Stimulated activated memory B cell treated with anti-CD40 and anti-IgM and Interleukin-4, amounts not matched to agents 10 μg/mL and 1 μg/mL and 100 μg/mL, for 72 hours (primary cell): ENCODE measurements at places on chromosomes 3 and 15.

GRCh38 chr3:43874290-43874689 lies 183.6 kb downstream of the ABHD5 start:
- no peak for ATAC-seq

- no peak for ATAC-seq
Measured at GRCh38 chr3:106103383-106103782, 234.6 kb upstream of the CBLB start.

GRCh38 chr3:88960019-88960418 lies 147.4 kb upstream of the EPHA3 start:
- no peak for ATAC-seq

- ATAC-seq: no peak
Measured at GRCh38 chr15:91776104-91776503, 77.4 kb upstream of the SLCO3A1 start.

DNA sequence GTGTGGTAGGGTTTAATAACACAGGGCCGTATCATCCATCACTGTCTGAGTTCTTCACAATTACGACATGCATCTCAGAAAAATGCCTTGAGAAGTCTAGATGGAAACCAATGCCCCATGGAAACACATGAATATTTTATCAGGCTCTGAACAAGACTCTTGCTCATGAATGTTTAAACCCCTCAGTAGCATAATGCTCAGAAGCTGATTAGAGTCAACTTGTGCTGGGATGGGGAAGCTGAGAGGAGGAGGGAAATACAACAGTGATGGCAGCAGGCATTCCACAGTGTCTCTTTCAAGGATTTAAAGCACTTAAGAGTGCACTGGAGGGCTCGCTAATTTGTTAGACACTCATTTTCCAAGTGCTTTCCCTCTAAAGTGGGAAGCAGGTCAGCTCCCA lies 3.8 kb downstream of the GPR156 start:
- no peak for ATAC-seq

GRCh38 chr3:36729204-36730056 lies 34.9 kb downstream of the DCLK3 start:
- ATAC-seq: no peak

GRCh38 chr3:54999159-54999558 lies 71.3 kb upstream of the LRTM1 start:
- ATAC-seq: no peak

DNA sequence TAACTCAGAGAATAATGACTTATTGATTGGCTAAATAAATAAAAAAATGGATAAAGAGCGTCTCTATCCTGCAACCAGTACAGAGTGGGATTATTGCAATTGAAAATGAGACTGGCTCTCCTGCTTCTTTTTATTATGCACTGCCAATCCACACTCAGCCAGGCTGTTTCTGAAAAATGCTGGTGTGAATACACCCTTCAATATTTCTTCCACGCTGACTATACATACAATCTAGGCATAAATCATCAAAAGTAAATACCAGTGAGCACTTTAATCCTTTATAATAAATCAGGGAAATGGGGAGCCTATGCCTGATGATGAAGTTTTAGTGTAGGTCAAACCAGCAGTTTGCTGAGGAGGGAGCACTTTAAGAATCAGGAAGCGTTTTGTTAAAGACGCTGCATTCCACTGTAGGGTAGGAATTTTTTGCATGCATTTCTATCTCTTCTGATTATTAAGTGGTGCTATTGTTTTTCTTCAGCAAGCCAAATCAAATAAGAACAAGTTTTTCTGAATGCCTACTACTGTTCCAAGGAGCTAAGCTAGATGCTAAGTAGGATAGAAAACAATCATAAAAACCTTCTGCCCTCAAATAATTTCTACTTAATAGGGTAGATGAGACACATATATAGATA lies 781.5 kb downstream of the TBL1XR1 start:
- ATAC-seq: no peak

DNA sequence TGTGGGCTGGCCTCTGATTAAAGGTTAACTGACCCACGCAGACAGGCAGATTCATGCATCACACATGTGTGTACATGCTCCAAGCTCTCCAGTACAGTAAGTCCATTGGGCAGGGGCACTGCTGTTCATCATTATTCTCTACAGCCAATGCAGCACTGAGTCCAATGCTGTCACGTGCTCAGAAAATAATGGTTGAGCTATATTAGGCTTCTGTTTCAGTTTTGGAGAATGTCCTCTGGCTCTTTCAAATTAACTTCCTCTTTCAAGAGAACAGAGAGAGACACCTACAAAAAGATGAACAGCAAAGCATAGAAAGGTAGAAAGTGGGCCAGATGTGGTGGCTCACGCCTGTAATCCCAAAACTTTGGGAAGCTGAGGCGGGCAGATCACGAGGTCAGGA lies 202.6 kb downstream of the MEX3B start:
- peak; percentile 62 for ATAC-seq

DNA sequence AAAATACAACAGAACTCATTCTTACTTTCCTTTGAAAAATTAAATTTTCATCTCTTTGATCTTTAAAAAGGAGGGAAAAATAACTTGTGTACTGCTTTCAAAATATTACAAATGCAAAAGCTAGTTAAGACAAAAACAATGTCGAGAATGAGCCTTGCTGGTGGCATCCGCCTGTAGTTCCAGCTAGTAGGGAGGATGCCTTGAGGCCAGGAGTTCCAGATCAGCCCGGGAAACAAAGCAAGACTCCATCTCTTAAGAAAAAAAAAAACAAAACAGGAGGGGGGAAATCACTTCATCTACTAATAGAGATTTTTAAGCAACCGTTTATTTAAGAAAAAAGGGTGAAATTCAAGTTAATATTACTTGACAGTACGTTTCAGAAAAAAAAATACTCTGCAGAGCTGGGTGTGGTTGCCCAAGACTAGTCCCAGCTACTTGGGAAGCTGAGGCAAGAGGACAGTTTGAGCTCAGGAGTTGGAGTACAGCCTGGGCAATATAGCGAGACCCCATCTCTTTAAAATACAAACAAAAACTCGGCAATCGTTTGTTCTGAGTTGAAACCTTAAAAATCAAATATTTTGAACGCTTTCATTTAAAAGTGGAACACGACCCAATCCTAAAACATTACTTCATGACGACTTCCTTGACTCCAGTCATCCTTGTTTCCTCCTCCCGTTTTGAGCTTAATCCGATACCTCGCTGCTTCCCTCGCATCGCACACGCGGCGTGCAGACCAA lies 1.2 kb downstream of the KPNA1 start:
- ATAC-seq: no peak

DNA sequence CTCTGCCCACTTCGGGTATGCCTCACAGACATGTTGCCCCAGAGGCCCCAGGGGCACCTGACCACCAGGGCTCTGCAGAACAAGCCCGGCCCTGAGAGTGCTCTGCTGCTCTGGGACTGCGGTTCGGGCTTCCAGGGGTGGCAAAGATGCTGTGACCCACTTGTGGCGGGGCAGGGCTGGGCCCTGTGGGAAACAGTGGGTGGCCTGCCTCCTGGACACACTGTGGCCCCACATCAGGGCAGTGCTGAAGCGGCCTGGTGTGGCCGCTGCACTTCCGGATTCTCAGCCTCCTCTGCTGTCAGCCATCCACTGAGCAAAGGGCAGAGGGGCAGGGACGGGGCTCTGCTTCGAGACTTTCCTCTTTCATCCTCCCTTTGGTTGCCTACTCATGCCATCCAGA lies 26.5 kb upstream of the PLXND1 start:
- ATAC-seq: no peak

DNA sequence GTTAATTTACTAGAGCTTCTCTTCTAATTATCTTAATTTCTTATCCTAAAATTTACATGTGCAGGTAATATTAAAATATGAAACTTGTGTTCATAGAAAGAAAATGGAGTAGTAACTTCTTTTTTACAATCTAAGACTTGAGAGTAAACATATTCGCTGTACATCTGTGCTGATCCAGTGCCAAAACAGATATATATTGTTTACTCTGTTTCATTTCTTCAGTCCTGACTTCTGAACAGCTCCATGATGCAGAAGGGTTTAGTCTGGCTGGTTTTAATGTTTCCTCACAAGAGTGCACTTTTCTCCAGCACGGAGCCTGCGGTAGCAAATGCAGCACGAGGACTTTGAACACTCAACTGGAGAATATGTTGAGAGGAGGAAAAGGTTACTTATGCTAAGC lies 306.8 kb downstream of the EPHA3 start:
- ATAC-seq: no peak

- ATAC-seq: no peak
Measured at GRCh38 chr15:42726114-42726513, 10.8 kb downstream of the CDAN1 start.

DNA sequence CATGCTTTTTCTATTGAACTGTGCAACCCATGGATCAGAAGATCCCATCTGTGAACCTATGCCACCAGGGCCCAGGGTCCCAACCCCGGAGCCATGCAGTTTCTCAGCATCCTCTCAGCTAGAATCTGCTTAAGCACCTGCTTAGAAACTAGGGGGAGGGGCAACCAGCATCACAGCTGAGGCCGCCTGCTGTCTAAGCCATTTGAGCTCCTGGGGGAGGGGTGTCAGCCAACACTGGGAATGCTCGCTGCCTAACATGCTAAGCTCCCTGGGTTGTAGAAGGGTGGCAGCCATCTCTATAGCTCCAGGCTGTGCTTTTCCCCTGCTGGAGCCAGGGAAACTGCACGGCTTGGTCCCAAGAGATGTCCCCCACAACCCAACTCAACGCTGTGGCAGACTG lies 322.8 kb downstream of the EDEM1 start:
- no peak for ATAC-seq

- no peak for ATAC-seq
Measured at GRCh38 chr3:194521510-194522260, 34.9 kb upstream of the ATP13A3 start.

GRCh38 chr15:51299187-51300015 lies 39.0 kb downstream of the CYP19A1 start:
- ATAC-seq: no peak

GRCh38 chr3:65523878-65524277 lies 514.8 kb downstream of the MAGI1 start:
- no peak for ATAC-seq

DNA sequence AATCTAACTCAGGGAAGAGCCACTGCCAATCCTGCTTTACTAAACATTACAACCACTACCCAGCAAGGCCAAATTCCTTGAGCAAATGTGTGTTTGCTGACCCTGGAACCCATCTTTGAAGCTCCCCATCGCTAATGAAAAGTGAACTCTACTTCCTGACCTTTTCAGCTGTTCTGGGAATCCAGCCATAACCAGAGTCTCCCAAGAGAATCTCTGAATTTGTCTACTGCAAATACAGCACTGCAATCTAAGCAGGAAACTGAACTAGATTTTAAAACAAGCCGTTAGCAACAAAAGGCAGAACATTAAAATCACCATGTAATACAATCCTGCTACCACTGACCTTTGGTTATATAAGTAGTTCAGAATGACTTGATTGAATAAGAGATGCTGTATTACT lies 309.2 kb downstream of the MAGI1 start:
- no peak for ATAC-seq

GRCh38 chr3:99789011-99789721 lies 28.5 kb upstream of the CMSS1 start:
- peak; percentile 79 for ATAC-seq

GRCh38 chr3:131551761-131552160 lies 49.0 kb upstream of the MRPL3 start:
- no peak for ATAC-seq

- ATAC-seq: no peak
Measured at GRCh38 chr3:14485981-14486380, 54.2 kb downstream of the GRIP2 start.

DNA sequence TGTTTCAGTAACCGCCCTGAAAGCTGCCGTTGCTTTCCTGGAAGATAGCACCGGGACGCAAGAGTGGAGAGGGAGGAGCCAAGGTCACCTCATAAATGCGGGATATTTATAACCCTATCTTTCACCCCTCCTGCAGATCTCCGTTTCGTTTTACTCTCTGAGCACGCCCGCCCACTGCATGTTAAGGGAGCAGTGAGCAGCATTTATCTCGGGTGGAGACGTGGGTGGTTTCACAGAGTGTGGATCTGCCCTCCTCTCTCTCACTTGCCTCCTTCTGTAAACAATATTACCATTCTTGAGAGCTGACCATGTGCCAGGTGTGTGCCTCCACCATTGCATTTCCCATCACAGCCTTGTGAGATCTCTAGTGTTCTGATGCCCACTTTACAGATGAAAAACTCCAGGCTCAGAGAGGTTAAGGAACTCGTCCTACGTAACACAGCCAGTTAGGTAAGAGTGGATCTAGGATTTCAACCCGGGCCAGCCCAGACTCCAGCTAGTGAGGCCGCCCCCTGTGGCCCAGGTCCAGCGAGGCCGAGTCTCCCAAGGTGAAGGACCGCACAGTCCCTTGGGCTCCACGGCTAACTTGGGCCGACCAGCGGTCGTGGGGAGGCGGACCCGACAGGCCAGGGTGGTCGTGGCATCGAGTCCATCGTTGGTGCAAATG lies 16.9 kb upstream of the SEMA4B start:
- ATAC-seq: peak; percentile 72

DNA sequence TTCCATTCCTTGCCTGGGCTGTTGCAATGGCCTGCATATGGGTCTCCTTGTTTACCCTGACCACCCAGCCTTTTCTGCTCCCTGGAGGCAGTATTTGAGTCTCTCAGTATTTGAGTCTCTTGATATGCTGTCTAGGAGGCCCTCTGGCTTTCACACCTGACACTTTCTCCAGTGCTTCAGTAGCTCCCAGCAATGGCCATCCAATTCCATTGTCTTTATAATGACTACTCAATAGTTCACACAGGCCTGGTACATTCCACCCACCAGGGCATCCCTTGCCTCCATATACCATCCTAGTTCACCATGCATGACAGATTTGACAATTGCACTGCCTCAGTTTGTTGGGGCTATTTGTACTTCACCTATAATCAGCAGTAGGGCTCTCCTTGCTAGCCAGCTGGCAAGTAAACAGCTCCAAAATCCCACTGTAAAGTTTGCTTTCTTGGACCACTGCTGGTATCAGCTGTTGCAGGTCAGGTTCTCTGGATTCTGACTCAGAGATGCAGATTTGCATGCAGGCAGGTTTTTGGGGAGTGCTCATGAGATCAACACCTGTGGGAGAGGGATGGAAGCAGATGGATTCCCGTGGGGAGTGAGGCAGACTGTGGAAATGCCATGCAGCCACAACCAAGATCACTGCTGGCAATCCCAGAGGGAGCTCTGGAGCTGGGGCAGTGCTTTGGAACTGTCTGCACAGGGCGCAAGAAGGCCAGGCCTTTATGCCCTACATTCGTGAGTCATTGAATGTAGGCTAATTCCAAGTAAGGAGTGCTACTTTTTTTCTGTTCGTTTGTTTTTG lies 19.1 kb upstream of the XIRP1 start:
- ATAC-seq: no peak

DNA sequence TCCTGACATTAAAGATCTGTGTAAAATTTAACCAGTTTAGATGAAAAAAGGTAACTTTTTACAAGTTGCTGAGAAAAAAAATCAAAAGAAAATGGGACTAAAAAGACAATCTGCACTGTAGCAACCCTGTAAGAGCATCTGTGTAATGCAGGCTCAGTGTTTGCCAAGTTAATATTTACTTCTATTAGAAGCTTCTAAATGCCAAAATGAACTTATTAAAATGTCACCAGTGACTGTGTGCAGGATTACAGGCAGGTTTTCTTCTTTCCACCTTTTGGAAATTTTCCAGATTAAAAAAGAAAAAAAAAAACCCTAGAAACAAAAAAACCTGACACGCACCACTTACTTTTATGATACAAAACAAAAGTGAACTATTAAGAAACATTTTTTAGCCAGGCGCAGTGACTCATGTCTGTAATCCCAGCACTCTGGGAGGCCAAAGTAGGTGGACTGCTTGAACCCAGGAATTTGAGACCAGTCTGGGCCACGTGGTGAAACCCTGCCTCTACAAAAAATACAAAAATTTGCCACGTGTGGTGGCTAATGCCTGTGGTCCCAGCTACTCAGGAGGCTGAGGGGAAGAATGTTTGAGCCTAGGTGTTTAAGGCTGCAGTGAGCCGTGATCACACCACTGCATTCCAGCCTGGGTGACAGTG lies 87.2 kb downstream of the TJP1 start:
- no peak for ATAC-seq

GRCh38 chr3:63207066-63207590 lies 71.0 kb upstream of the SYNPR start:
- no peak for ATAC-seq
